Endothelial cell (in vitro differentiated cells): ENCODE measurements at places on chromosomes 16 and 17.

DNA sequence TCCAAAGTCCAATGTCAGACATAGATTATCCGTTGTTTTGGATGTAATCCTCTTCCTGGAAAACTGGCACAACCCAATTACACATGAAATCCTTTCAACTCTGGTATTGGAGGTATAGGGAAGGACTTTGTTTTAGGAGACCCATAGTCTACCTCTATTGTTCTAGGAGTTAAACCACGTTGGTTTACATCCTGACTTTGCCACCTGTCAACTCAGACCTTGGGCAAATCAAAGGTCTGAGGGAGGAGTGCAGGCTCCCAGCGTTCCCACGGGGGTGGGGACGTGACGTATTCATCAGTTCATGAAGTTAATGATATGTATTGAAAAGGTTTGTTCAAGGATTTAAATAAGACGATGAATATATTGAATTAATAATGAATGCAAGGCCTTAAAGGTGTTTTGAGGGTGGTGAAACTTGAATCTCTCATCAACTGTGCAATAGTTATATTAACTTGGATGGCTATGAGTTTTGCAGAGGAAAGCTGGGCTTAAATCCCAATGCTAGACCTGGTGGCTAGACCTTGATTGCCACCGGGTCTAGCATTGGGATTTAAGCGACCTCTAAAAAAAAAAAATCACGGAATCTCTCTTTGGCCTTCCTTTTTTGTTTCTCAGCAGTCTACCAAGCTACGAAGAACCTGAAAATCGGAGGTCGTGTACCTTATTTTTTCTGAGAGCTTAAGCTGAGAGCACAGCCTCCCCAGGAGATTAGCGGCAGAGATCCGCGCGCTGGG is 744 bp upstream of the NF1 start:
- DNase-seq, result no peak

- DNase-seq, result peak; percentile 27
Measured at GRCh38 chr16:55710466-55710865, 54.7 kb downstream of the SLC6A2 start.

DNA sequence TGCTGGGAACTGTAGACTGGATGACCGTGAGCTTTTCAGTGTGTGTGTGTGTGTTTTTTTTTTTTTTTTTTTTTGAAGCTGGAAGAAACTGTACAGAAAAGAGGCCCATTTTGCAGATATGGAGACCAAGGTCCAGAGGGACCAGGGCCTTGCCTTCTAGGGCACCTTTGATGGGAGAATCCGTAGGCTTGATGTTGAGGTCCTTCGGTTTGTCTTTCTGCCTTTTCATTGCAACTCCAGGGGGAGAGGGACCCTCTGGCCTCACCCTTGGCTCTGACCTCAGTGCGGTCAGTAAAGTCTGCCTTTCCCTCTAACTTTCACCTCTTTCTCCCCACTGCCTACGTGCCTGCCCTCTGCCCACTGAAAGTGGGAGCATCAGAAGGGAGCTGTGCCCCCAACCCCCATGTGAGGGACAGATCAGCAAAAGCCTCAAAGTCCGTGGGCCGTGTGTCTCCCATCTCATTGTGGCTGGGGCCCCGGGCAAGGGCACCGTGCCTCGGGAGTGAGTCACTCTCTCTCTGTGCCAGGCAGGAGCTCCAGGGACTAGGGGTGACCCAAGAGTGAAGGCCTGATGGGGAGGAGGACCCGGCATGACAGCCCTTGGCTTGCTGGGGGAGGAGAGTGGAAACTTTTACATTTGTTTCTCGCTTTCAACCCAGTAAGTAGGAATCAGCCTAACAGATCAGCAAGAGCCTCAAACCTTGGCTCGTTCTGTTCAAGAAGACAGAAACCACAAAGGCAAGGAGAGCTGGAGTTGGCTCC is 123.6 kb downstream of the CMIP start:
- no peak for DNase-seq

GRCh38 chr16:866252-866896 is 65.8 kb upstream of the GNG13 start:
- DNase-seq, result no peak

DNA sequence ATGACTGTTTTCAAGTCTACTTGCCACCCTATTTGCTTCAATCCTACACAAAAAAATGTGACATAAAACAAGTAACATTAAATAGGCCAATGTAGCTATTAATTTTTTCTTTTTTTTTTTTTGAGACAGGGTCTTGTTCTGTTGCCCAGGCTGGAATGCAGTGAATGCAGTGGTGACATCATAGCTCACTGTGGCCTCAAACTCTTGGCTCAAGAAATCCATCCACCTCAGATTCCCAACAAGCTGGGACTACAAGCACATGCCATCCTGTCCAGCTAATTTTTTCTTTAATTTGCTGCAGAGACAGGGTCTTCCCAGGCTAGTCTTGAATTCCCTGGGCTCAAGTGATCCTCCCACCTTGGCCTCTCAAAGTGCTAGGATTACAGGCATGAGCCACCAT is 29.4 kb downstream of the ANKFY1 start:
- DNase-seq, result no peak

DNA sequence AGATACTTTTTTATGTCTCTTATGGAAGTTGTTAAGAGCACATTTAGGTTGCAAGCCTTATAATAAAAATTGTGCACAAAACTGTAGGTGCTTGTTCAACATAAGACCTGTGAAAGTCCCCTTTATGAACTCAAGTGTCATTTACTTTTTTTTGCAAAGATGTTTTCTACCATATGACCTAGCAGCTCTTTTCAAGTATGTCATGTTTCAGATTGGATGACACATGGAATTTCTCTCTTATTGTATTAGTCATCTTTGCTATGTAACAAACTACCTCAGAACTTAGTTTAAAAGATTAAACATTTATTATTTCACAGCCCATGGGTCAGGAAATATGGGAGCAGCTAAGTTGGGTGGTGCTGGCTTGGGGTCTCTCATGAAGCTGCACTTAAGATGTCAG is 57.9 kb downstream of the PHKB start:
- DNase-seq, result no peak
